Common myeloid progenitor, CD34-positive (primary cell): ENCODE measurements at places on chromosomes 16 and 17.

DNA sequence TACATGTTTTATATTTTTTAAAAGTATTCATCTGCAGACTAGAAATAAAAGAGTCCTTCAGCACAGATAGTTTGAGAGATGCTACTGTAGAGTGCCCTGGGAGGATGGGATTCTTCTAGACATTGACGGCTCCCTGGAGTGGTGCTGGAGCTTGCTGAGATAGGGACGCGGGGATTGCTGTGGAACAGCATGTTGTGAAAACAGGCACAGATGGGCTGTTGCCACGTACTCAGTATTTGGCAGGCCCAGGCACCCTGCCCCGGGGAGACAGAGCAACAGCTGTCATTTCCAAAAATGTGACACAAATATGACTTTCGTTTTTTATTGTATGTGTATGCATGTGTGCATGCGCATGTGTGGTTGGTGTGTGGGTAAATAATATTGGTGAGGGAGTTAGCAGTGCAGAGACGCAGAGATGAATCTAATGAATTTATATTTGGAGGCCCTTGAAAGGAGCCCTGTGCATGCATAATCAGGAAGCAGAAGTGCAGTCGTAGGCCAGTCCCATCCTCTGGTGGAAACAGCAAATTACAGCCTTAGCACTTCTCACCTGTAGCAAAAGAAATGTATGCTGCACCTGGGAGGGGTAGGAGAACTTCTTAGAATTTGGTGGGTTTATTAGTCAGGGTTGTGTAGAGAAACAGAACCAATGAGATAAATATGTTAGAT lies 6.2 kb upstream of the ABCA8 start:
- no peak for DNase-seq

- peak; percentile 2 for DNase-seq
These were observed 109.2 kb upstream of the NACA2 start for GRCh38 chr17:61700252-61700651.

GRCh38 chr17:66378296-66378695 lies 75.9 kb downstream of the PRKCA start:
- DNase-seq = no peak

GRCh38 chr16:67490335-67491096 lies 7.2 kb upstream of the AGRP start:
- DNase-seq = peak; percentile 25

DNA sequence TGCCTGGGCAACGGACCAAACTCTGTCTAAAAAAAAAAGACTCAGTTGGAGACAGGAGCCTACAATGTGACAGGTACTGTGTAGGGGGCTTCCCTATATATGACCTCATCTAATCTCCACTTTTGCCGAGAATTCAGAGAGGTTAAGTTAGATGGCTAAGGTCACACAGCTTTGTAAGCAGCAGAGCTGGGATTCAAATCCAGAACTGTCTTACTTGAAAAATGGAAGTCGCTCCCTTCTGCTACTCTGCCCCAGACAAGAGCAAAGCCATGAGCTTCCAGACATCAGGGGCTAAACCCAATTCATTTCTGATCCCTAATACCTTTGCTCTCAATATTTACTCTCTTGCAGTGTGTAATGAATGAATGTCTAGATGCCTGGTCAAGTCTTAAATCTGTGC lies 41.5 kb upstream of the ABCC12 start:
- DNase-seq = no peak

- DNase-seq = no peak
These were observed 14.3 kb upstream of the TMED6 start for GRCh38 chr16:69365901-69366300.

GRCh38 chr17:75525806-75526554 lies 483 bp downstream of the LLGL2 start:
- DNase-seq = peak; percentile 33

DNA sequence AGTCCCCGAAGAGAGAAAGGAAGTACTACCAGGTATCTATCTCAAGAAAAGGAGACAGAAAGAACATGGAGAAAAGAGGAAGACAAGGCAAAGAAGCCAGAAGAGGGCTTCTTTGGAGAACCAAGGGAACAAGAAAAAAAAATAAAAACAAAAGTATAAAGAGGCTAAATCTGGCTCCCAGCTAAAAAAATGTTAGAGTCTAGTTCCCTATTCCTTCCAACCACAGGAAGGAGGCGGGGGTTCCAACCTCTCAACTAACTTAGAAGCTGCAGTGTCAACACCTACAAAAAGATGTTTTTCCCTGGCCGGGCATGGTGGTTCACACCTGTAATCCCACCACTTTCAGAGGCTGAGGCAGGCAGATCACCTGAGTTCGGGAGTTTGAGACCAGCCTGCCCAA lies 13.4 kb downstream of the UTP6 start:
- DNase-seq = peak; percentile 74

DNA sequence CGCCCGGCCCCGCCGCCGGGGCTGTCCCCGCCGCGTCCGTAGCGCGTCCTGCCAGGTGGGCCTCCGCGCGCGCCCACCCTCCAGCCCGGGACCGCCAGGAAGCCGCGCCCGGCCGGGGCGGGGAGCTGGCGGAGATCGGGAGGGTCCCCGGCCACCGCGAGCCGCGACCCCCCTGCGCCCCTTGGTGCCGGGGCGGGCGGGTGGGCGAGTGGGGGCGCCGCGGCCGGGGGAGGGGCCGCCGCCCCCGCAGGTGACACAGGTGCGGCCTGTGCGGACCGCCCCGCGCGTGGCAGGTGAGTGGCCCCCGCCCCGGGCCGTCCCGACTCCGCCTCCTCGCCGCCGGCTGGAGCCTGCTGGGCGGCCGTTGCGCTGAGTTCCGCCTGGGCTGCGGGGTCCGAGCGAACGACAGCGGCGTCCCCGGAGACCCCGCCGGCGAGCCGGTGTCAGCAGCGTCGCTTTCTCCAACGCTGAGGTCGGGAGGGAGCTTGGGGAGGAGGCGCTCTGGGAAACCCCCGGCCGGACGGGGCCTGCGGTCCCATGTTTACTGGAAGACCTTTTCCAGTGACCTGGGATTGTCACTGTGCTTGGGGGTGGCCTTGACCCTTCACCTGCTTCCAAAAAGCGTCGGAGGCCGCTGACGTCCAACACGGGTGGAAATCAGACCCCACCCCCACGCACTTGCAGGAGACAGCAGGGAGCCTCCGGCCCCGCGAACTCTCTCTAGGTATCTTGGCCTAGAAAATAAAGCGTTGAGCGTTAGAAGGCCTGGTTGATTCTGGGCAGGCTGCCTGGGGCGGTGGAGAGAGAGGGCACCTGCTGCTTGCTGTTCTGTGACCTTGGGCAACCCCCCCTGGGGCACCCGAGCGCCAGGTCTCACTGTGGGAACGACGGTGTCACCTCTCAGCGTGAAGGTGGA lies 542 bp downstream of the KLHL36 start:
- DNase-seq = peak; percentile 60

- no peak for DNase-seq
These were observed 195.5 kb downstream of the RAB11FIP4 start for GRCh38 chr17:31586946-31587345.

DNA sequence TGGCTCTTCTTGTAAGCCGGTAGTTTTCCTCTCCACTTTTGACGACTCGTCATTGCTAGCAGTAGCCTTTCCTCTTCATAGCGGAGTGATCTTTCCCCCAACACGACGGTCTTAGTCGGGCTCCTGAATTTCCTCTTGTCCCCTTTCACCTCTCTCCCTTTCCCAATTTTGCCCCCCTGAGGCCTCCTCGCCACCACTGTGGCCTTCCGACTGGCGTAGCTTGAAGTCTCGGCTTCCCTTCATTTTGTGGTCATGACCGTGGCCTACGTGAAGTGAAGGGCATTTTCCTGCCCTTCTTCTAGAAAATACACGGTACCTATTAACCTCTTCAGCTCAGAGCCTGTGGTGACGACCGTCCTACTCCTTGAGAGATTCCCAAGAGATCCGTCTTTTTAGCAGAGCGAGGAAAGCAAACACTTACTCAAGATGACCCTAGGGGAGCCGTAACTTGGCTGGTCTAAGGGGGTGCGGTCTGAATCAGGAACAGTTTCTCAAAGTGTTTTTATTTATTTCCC lies 787 bp downstream of the PRKAR1A start:
- peak; percentile 53 for DNase-seq

- no peak for DNase-seq
These were observed 32.3 kb upstream of the PVALEF start for GRCh38 chr17:81132770-81133723.

DNA sequence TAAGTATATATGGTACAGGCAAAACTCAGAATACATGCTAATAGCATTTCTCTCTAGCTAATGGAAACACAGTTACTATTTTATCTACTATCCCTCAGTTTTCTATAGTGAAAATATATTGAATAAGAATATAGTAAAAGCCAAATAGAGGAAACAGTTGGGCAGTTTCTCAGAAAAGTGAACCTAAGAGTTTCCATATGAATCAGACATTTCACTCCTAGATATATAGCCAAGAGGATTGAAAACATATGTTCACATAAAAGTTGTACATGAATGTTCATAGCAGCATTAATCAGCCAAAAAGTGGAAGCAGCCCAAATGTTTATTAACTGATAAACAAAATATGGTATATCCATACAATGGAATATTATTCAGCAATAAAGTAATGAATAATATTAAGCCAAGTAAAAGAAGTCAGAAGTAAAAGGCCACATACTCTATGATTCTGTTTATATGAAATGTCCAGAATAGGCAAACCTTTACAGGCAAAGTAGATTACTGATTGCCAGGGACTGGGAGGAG lies 134.6 kb downstream of the CYB561 start:
- DNase-seq = no peak

GRCh38 chr16:354971-355461 lies 2.5 kb upstream of the AXIN1 start:
- DNase-seq = peak; percentile 20

DNA sequence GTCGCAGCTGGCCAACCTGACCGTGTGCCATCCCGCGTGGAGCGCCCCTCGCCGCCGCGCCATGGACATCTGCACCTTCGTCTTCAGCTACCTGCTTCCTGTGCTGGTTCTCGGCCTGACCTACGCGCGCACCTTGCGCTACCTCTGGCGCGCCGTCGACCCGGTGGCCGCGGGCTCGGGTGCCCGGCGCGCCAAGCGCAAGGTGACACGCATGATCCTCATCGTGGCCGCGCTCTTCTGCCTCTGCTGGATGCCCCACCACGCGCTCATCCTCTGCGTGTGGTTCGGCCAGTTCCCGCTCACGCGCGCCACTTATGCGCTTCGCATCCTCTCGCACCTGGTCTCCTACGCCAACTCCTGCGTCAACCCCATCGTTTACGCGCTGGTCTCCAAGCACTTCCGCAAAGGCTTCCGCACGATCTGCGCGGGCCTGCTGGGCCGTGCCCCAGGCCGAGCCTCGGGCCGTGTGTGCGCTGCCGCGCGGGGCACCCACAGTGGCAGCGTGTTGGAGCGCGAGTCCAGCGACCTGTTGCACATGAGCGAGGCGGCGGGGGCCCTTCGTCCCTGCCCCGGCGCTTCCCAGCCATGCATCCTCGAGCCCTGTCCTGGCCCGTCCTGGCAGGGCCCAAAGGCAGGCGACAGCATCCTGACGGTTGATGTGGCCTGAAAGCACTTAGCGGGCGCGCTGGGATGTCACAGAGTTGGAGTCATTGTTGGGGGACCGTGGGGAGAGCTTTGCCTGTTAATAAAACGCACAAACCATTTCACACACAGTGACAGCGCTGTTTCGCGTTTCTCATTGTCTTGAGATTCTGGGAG lies 2.0 kb upstream of the ZACN start:
- DNase-seq = peak; percentile 70

GRCh38 chr16:85557083-85557970 lies 55.8 kb upstream of the GSE1 start:
- DNase-seq = peak; percentile 42

DNA sequence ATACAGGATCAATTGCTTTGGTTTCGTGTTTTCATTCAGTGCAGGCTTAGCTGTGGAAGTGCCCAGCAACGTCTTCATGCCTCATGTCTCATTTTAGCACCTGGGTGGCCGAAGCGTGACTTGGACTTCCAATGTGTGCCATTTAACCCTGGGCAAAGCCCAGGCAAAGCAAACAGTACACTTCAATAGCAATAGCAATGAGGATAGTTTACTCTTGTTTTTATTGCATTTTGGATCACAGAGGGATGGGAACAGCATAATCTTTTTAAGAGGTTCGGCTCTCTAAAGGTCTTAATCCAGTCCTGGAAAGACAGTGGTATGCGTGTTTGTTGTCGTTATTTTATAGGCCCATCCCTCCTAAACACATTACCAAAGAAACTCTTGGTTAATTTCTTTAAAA lies 86.2 kb downstream of the HS3ST3B1 start:
- no peak for DNase-seq

DNA sequence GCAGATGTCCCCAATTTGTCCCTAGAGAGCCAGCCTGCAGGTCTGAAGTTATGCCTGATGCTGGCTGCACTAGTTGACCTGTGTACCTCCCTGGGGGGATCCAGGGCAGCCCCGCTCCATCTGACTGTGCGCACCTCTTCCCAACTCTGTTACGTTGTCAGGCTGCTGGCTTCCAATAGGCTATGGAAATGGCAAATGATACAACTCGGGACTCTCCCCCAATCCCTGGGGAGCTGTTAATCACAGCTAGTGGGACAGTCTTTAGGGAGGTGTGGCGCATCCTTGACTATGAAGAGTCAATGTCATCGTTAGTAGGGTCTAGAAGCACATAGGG lies 30.1 kb downstream of the GPRC5B start:
- DNase-seq = no peak

DNA sequence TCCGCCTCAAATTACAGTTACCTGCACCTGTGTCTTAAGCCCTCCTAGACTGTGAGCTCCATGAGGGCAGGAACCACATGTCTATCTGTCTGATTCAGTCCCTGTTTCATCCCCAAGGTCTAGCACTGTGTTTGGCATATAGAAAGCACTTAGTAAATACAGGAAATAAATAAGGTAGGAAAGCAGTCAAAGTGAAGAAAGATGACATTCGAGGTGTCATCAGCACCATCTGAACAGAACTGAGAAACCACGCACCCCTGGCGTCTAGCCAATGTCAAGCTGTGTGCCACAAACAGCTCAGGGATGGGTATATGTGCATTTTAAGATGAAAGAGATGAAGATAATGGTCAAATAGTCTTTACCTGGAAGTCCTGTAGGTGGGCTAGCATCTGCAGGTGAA lies 79.6 kb upstream of the ATP2A3 start:
- no peak for DNase-seq

DNA sequence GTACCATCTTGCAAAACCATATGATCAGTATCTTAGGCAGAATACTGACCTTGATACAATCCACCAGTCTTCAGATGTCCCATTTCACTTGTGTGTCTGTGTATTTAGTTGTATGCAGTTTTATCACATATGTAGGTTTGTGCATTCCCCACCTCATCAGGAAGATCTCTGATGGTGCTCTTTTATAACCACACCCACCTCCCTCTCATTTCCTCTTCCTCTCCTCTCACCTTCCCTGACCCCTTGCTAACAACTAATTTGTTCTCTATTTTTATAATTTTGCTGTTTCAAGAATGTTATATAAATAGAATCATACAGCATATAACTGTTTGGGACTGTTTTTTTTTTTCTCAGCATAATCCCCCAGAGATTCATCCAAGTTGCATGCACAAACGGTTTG lies 52.0 kb upstream of the ACSM2B start:
- DNase-seq = no peak

- DNase-seq = no peak
These were observed 48.5 kb downstream of the IRF8 start for GRCh38 chr16:85947230-85948137.

- peak; percentile 22 for DNase-seq
These were observed 22.5 kb upstream of the CMTR2 start for GRCh38 chr16:71311553-71312158.
